ENCODE measurements at places on chromosomes 1 and 21. TPM values are rescaled to one million over a fixed set of nuclear protein-coding genes. Genes with fewer than 3 reads are reported as not detected.
A peak's percentile ranks its signal among the peaks of the same experiment; 100 is the strongest.

DNA sequence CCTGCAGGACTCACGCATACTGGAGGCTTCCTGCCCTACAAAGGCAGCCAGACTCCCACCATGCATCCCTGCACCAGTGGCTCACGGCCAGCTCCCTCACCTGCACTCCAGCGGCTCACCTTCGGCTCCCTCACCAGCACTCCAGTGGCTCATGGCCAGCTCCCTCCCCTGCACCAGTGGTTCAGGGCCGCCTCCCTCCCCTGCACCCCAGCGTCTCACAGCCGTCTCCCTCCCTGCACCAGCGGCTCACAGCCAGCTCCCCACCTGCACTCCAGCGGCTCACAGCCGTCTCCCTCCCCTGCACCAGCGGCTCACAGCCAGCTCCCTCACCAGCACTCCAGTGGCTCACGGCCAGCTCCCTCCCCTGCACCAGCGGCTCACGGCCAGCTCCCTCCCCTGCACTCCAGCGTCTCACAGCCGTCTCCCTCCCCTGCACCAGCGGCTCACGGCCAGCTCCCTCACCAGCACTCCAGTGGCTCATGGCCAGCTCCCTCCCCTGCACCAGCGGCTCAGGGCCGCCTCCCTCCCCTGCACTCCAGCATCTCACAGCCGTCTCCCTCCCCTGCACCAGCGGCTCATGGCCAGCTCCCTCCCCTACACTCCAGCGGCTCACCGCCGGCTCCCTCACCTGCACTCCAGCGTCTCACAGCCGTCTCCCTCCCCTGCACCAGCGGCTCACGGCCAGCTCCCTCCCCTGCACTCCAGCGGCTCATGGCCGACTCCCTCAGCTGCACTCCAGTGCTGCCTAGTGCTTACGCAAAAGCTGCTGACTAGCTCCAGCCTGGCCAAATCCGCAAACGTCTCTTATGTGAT lies 324.5 kb downstream of the NPHP4 start:
- H3K4me1 ChIP-seq, result peaks cover 34% of the 10 kb centered on the region
- peak overlapping the region; percentile 45 for H3K27ac ChIP-seq
- no peaks in the 10 kb centered on the region for H3K36me3 ChIP-seq
- DNase-seq, result no peak

DNA sequence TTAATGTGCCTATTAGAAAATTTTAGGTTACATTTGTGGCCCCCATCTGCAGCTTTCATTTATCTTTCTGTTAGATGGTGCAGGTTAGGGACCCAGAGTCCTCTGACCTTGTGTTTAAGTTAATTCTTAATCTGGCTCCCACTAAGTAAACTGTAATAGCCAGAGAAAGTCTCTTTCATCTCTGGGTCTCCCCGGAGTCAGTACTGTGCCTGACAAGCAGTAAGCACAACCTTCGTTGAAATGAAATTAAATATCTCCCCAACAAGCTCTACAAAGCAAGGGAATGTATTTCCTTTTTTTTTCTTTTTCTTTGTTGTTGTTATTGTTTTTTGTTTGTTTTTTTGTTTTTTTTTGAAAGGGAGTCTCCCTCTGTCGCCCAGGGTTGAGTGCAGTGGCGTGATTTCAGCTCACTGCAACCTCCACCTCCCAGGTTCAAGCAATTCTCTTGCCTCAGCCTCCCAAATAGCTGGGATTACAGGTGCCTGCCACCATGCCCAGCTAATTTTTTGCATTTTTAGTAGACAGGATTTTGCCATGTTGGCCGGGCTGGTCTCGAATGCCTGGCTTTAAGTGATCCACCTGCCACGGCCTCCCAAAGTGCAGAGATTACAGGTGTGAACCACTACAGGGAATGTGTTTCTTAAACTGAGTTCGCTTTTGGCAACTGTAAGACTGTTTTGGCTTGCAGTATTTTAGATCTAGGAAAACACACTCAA lies 81.6 kb downstream of the HHIPL2 start:
- H3K27ac ChIP-seq, result peak overlapping the region; percentile 56
- no peaks in the 10 kb centered on the region for H3K27me3 ChIP-seq
- no peaks in the 10 kb centered on the region for H3K36me3 ChIP-seq
- H3K4me1 ChIP-seq, result peaks cover 12% of the 10 kb centered on the region
- H3K4me3 ChIP-seq, result peak overlapping the region; percentile 26

CSF3R gene
- total RNA-seq, result not detected

ZBTB18 gene
- total RNA-seq, result 69.5 TPM

NMNAT2 gene
- total RNA-seq, result not detected

Measured in naive thymus-derived CD8-positive, alpha-beta T cell (primary cell).